T follicular helper cell (primary cell): ENCODE measurements at places on chromosomes 12 and 14.

- no peak for DNase-seq
Observed at GRCh38 chr12:39006286-39006685, 100.9 kb upstream of the CPNE8 start.

- no peak for DNase-seq
Observed at GRCh38 chr12:107992870-107993451, 136.1 kb upstream of the WSCD2 start.

DNA sequence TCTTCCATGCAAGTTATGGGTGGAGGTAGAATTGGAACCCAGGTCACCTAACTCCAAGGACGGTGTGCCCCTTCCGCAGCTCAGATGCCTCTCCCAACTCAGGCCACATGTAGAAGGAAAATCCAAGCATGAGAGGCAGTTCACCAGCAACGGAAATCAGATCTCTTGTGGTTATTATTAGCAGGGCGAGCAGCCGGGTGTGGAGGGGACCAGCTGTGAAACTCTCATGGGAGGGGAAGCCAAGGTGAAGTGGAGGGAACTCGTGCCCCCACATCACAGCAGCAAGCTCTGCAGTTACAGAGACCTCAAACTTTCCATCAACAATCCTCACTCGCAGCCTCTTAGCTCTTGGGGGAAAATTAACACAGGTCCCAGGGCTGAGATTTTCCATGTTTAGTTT, 79.7 kb downstream of the KSR2 start:
- no peak for DNase-seq

- DNase-seq, result no peak
Observed at GRCh38 chr12:14399871-14400270, 34.4 kb downstream of the ATF7IP start.

DNA sequence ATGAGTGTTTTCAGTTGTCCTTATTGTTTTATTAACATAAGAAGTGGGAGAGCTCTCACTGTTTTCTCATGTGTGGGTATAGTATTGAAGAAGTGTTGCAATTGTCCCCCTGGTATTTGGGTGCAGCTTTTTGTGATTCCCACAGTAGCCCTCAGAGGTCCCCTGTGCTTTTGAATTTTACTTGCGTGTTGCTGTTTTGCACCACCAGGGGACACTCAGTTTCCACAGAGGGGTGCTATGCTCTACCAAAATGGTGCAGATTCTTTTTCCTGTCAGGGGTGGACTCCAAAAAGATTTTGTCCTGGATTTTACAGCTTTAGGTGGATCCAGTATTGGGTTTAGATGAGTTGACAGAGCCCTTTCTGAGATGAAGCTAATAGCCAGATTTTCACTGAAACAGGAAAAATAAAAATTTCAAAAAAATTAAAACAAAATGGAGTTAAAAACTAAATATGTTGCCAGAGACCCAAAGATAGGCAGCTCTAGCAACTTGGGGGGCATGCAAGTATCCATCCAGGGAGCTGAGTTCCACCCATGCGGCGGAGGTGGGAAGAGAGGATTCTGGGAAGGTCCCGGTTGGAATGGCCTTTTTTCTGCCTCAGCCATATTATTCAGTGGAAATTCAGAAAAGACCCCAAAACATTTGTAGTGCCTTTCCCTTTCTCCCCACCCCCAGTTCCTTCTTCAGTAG, 50.2 kb downstream of the TTLL5 start:
- DNase-seq, result no peak

- peak; percentile 52 for DNase-seq
Observed at GRCh38 chr12:75329918-75330826, at the start of gene CAPS2. TSS of gene CAPS2 (minus strand) at chr12:75330324. CDS start at chr12:75326498, 3,826 bp downstream.
